ENCODE measurements at places on chromosomes 11 and 22.

GRCh38 chr11:44322243-44322642 is 12.3 kb upstream of the ALX4 start:
- no peak for DNase-seq

DNA sequence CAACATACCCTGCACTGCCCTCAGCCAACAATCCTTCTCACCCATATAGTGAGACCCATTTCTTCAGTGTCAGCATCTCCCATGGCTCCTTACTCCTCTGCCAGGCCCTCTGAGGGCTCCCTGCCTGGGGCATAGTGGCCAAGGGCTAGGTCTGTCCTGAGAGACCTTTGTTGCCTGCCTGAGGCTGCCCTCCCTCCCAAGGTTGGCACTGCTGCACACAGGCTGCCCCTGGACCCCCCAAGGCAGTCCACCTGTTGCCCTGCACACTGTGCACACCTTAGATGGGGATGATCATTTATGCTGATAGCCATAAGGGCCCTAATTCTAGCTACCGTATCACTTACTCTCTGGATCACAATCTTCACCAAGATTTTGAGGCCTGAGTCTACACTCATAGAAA is 57.0 kb upstream of the SUSD2 start:
- no peak for DNase-seq

GRCh38 chr11:8020244-8020597 is 33.1 kb downstream of the EIF3F start:
- DNase-seq = no peak

- DNase-seq = no peak
These were observed 20.3 kb downstream of the AP2A2 start for GRCh38 chr11:945986-946385.

- DNase-seq = no peak
These were observed 21.5 kb downstream of the CYTH4 start for GRCh38 chr22:37303821-37304274.

DNA sequence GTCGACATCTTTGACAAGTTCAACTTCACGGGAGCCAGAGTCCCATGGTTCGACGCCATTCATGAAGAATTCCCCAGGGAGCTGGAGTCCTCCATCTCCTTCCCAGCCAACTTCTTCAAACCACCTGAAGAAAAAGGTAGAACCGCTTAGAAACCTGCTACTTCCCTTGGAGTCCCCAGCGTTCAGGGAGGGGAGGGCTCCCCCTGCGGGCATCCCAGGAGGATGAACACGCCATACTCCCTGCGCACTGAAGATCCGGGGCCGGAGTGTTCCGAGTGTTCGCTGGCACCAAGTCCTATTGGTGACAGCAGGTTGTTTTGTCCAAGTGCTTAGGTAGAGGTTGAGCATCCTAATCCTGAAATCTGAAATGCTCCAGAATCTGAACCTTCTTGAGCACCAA is 51.7 kb upstream of the PRODH start:
- DNase-seq = no peak

- DNase-seq = no peak
These were observed 5.0 kb downstream of the APLP2 start for GRCh38 chr11:130074736-130075135.
